ENCODE measurements at places on chromosomes 3 and 15.

GRCh38 chr3:189096092-189096491, 75.7 kb upstream of the TPRG1 start:
- DNase-seq, result no peak

DNA sequence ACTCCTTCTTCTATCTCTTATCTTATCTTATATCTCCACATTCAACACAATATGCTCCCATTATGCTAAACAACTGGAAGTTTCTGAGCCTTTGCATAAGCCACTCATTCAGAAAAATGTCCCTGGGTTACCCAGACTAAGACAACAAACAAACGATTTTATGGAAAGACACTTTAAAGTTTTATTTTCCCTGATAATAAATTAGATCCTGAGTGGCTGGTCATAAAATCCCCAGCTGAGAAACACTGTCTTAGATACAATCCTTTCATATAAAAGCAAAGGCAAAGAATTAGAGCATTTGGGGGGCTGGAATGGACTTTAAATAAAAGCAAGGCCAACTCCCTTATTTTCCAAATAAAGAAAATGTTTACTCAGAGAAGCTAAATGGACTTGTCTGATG, 322.3 kb downstream of the GBE1 start:
- DNase-seq, result no peak

DNA sequence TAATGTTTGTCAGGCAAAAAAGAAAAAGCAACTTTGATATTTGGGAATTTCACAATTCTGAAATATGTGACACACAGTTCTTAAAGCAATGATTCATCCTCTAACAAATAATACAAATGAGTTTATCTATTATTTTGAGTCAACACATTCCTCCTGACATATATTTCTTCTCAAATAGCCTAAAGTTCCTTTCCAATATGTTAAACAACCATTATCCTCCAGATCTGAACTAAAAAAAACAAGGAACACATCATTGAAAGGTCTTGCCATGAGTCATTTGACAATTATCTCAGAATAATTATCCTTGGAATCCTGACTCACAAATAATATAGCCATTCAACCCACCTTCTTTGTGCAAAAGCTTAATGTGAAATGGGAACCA, 208.7 kb upstream of the CDIN1 start:
- no peak for DNase-seq

GRCh38 chr3:151620071-151620470, 113.7 kb upstream of the AADACL2 start:
- DNase-seq, result no peak

- peak; percentile 3 for DNase-seq
Measured at GRCh38 chr3:137970914-137971831, 38.8 kb upstream of the CLDN18 start.

GRCh38 chr3:11154036-11154952, at the start of gene HRH1:
Gene HRH1 (plus strand): TSS chr3:11154493. CDS start chr3:11259038, 104,545 bp downstream.
- DNase-seq, result no peak

DNA sequence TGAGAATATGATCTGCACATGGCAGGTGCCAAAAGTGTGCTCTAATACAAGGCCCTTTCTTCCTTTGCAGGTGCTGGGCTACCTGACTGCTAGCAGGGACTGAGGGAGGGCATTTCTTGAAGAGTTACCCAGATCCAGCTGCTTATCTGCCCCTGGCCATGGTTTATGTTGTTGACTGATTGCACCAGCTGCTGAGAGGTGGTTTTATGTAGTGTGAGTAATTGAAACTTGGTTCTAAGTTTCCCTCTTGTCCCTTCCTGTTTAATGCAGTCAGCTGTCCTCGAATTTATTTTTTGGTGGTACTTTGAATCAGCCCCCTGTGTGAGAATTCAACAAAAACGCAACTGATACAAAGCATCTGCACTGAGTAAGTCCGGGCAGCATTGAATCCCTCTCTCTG, 288.3 kb upstream of the C2CD4B start:
- DNase-seq, result no peak

DNA sequence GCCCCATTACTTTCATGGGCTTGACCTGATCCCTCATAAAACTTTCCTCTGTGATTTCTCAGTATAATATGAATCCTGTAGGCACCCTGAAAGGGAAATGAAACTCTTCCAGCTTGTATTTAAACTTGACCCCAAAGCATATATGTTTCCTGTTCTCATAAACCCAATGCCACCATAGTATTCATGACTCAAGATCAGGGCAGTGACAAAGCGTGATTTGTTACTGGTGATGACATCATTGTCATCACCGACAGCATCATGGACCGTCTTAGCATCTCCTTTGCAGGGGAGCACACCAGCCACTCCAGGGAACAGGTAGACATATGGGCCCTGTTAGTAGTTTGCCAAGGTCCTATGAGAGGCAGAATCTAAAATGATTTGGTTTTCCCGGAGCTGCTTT, 741.2 kb downstream of the NR2F2 start:
- no peak for DNase-seq

DNA sequence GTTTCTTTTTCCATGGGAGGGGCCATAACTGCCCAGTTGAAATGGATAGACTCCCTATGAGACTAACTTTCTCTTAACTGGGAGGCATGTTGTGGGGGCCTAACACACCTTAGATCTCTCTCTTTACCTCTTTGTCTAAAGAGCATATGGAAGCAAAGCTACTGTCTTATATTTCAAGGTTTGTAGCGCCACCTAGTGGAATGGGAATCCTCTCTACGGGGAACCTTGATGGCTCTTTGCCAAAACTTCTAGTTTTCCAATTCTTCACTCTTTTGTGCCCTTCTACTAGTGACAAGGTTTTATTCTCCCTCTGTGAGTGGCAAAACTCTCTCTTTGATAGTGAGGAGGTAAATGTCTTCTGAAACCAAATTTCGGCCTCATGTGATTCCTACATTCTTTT, 1030.4 kb upstream of the CADM2 start:
- DNase-seq, result no peak

DNA sequence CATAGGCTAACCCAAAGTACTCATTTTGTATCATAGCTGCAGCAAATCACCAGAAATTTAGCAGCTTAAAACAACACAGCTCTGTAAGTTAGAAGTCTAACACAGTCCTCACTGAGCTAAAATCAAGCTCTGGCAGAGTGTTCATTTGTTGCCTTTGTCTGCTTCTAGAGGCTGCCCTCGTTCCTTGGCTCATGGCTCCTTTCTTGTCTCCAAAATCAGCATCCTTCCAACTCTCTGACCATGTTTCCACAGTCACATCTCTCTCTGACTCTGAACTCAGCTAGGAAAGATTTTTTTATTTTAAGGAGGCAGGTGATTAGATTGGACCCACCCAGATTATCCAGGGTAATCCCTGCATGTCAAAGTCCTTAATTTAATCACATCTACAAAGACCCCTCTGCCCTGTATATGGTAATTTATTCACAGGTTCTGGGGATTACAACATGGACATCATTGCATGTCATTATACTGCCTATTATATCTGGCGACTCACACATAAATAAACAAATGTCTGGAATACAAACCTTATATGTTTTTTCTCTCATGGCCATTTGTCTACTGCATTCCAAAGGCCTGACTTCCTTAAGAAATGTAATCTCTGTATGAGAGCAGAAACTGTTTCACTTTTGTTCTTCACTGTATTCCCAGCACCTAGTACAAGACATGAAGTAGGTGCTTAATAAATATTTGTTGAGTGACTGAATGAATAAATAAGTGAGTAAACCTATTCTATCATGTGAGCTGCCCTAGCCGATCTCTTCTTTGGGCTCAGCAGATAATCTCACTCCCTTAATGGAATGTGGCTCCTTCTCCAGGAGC, 15.1 kb upstream of the UACA start:
- DNase-seq, result no peak

DNA sequence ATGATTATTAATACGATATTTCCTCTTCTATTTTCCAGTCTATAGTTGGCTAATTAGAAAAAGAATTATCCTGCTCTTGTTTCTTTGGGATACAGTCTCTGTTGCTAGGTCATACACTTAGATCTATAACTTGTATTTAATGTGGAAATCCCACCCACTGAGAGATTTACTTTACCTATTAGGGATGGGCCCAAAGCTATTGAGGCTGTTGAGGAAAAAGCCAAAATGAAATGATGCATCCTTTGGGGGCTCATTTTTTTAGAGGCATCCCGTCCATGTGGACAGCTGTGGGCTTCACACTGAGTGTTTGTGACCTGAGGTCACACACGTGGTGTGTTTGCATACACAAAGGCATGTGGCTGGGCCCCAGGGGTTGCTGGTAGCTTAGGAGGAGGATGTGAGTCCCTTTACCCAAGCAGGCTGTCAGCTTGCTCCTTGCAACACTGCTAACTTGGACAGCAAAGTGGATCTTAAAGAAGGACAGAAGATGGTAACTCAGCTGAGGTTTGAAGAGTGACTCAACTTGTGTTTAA, 477.4 kb downstream of the AGBL1 start:
- DNase-seq, result no peak

DNA sequence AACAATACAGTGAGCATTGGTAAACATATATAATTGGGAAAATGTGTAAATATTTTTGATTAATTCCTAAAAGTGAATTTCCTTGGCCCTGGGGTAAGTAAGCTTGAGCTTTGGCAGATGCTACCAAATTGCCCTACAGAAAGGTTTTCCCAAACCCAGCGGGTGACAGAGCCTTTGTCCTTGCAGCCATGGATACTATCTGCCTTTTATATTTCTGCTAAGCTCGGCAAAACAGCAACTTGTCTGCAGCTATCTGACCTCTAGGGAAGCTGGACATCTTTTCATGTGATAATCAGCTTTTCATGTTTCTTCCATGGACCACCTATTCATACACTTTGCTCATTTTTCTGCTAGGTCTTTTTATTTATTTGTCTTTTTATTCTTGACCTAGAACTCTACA, 64.7 kb upstream of the SEC22A start:
- DNase-seq, result no peak

DNA sequence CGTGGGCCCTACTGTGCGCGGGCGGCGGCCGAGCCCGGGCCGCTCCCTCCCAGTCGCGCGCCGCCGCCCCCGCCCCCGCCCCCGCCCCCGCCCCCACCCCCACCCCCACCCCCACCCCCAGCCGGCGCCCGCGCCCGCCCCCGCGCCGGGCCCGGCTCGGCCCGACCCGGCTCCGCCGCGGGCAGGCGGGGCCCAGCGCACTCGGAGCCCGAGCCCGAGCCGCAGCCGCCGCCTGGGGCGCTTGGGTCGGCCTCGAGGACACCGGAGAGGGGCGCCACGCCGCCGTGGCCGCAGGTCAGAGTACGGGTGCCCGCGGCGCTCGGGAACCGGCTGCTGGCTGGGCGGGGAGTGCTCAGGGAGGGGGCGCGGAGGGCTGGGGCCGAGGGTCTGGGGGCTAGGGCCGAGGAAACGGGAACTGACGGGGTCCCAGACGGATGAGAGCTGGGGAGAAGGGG, 1.1 kb upstream of the PPARG start:
- DNase-seq, result no peak

GRCh38 chr3:37752649-37753025, 109.0 kb upstream of the CTDSPL start:
- DNase-seq, result no peak

DNA sequence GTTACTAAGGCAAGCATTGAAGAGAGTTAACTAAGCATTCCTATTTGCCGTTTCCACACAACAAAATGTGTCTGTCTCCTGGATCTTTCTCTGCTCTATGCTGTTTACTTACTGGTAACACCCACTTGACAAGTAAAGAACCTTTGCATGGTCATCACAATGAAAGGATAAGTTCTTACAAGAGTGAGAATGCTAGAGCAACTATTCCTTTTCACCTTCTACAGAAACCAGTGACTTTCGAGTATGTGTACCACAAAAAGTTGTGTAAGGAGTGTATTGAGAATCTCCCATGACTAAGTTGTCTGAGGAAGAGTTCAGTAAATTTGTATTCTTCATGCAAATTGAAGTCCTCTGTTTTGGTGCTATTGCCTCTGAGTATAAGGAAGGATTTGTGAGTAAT, 10.8 kb downstream of the TIPARP start:
- DNase-seq, result no peak

DNA sequence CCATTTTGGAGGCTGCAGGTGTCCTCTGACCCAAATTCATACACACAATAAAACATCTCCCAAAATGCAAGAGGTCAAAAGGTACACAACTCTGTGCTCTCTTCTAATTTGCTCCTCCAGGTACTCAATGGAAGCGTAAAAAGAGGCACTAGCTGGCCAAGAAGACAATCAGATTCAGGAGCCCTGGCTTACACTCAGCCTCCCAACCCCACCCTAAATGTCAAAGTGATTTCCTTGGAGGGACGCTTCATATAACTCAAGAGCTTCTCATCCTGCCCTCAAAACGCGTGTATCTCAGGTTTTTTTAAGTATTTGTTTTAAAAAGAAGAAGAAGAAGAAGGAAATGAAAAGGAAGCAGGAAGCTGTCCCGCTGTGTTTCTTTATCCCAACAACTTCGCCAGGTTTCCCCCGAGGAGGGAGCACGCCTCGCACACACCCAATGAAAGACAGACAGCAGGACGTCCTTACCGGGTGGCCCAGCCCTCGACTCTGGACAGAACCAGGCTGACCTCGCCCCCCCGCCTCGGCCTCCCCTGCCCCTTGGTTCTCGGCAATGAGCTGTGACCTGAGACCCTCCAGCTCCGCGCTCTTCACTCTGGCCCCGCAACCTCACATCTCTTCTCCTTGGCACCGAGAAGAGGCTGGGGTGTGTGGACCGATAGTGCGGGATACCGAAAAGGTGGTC, 620.7 kb upstream of the ZNF385D start:
- no peak for DNase-seq

GRCh38 chr3:194856296-194856695, 170.6 kb downstream of the FAM43A start:
- DNase-seq, result no peak

- DNase-seq, result no peak
Measured at GRCh38 chr3:193225302-193226125, 15.5 kb upstream of the PLAAT1 start.

DNA sequence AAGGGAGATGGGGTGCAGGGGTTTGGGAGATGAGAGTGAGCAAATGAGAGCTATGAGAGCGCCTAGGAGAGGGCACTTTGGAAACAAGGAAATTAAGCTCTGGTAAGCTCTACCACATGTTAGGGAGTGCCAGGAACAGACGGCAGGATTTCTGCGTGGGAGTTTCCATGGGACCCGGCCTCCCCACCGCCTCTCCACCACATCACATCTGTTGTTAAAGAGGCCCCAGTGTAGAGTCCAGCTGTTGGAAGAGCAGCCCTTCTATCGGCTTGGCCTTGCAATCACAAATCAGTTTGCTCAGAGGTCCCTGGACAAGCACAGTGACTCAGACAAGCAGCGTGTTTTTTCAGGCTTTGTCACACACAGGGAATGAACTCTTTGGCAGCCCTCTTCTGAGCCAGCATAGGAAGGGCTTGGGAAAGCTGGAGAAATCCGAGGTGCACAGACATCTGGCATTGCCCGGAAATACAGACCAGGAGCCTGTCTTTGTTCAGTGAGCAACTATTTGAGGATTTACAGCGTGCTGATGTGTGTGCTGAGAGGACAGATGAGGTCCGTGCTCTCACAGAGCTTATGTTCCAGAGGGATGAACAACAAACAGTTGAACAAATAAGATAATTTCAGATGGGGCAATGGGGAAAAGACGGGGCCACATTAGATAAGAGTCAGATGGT, 370.6 kb upstream of the PROK2 start:
- DNase-seq, result no peak

DNA sequence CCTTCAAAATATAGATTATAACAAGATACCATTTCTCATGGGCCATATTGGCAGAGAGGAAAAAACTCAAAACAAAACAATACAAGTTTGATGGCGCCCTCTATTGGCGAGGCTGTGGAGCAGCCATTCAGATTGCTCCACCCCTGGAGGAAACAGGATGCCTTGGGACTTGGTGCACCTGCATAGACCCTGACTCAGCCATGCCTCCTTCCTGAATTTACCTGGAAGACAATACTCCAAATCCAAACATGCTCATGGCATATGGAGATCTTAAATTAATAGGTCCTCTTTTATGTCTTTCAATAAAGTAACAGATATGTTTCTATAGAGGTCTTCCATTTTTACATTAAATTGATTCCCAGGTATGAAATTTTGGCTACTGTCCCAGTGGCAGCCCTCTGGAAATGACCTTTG, 90.0 kb downstream of the APBA2 start:
- peak; percentile 43 for DNase-seq
